ENCODE measurements at places on chromosomes 3 and 15.

- DNase-seq = no peak
Observed at GRCh38 chr15:94917068-94917467, 685.7 kb downstream of the MCTP2 start.

DNA sequence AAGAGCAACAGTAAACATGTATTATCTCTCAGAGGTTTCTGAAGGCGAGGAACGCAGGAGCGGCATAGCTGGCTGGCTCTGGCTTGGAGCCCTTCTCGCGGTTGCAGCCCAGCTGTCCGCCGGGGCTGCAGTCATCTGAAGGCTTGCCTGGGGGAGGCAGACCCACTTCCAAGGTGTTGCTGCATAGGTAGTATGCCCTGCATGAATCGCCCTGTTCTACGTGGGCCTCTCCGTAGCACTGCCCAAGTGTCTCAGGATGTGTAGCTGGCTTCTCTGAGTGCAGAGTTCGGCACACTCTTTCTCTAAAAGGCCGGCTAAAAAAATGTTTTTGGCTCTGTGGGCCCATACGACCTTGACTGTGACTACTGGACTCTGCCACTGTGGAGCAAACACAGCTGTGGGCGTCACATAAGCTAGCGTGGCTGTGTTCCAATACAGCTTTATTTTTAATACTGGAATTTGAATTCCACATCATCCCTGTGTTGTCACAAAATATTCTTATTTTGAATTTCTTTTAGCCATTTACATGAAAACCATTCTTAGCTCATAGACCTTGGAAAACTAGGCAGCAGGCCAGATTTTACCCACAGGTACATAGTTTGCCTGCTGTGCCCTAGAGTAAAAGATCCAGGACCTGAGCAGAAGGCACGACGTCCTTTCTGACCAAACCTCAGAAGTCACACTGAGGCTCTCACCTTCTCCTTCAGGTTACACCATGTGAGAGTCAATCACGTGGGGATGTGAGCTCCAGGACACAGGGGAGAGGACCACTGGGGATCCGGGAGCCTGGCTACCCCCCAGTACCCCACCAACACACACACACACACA, 55.9 kb downstream of the PGPEP1L start:
- no peak for DNase-seq

GRCh38 chr3:174583396-174583795, 275.7 kb upstream of the NAALADL2 start:
- DNase-seq = no peak

DNA sequence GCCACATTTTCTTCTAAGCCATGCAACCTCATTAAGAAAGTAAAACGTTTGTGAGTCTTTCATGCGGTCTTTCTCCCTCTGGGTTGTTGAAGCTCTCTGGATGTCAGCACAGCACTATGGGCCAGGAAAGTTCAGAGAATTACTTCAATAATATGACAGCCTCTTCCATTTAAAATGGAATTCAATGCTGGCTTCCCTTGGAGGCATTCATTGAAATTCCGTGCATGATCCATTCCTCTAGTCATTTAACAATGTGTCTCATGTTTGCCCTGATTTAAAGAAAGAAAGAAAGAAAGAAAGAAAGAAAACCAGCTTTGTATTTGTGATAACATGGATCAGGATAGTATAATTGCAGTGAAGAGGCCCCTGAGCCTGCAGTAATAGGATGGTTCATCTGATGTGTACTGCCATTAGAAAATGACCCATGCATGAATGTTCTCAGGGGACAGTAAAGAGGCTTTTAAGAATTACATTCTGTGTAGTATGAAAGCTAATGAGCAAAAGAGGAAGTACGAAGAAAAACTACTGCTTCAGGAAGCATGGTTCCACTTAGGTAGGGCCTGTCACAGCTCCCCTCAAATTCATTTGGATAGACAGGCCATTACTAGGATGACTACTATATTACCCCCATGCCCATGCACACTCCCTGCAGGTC, 146.0 kb downstream of the ARPP21 start:
- DNase-seq = no peak

GRCh38 chr3:127747751-127748521, 74.4 kb downstream of the MGLL start:
- DNase-seq = no peak

DNA sequence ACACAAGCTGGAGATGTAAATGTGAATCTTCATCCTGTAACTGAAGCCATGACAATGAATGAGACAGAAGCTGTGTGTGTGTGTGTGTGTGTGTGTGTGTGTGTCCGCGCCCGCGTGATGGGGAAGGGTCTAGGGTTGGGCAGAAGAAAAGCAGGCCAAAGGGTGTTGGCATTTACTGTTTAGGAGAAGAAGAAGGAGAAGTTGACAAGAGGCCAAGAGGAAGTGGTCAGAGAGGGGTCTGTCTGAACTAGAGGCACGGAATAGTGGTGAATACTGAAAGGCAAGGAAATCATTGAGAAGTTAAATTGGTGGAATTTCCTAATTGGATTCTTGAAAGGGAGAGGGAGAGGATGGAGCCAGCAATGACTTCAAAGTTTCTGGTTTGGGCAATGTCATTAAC, 5.6 kb upstream of the NCEH1 start:
- peak; percentile 24 for DNase-seq

DNA sequence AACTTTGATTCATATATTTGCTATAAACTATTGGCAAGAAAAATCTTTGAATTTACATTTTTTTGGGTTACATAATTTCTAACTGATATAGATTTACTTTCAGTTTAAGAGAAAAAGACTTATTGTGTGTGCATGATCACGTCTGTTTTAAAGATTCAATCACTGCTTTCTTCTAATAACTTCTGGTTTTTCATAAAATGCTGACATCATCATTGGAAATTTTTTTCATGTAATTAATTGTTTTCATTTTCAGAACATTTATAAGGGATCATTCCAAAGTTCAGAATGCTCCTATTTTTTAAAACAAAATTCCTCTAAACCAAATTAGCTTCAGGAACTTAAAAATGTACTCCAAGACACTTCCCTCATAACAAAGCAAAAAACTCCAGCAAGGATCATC, 500.7 kb upstream of the GBE1 start:
- DNase-seq = no peak
